Astrocyte of the cerebellum (primary cell): ENCODE measurements at places on chromosomes 2 and 18.

DNA sequence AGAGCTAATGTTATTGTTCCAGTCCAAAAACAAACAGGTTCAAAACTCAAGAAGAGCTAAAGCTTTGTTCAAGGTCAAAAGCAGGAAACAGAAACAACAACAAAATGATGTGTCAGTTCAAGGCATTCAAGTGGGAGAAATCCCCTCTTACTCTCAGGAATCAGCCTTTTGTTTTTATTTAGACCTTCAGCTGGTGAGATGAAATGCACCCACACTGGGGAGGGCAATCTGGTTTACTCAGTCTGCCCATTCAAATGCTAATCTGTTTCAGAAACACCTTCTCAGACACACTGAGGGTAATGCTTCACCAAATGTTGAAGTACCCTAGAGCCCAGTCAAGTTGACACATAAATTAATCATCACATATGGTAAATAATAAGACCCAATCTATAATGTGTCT, 150.6 kb downstream of the TMX3 start:
- DNase-seq: no peak

GRCh38 chr2:51258301-51258700, 226.4 kb upstream of the NRXN1 start:
- no peak for DNase-seq

DNA sequence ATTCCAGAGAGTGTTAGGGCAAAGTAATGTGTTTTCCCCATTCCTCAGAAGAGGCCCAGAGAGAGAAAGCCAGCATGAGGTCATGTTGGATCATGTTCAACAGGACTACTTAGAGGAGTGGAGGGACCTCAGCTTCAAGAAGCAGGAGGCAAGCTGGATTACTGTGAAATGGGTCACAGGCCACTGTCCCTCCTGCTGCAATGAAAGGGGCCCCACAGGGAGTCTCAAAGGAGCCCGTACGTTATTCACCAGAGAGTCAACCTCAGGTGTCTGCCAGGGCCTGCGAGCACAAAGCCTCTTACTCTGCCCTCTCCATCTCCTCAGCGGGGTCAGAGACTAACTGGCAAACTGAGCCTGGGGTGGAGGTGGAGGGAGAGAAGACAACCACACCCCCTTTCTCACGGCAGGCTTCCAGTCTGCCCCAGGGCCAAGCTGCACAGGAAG, 27.2 kb upstream of the ACYP2 start:
- DNase-seq: no peak

DNA sequence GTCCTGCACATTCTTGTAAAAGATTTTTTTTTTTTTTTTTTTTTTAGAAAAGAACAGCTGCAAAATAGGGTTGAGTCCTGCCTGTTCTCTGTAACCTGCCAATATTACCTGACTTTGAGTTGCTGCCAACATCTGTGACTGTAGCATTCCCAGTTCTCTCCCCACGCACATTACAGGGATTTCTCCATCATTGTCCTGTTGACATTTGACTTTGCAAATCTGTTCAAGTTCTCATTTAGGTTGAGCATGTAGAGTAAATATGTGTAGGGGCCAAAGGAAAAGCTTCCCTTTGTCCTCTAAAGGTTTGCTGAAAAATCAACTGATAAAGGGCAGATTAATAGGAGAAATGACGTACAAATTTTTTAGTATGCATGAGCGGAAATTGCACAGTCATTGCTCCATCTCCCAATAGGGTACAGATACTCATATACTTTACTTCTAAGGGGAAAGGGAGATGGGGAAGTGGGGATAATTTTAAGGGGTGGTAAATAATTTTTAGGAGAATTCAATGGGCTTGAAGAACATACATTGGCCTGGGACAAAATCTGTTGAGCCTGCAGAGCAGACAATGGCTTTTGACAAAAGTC, 385.5 kb downstream of the PIK3C3 start:
- no peak for DNase-seq

DNA sequence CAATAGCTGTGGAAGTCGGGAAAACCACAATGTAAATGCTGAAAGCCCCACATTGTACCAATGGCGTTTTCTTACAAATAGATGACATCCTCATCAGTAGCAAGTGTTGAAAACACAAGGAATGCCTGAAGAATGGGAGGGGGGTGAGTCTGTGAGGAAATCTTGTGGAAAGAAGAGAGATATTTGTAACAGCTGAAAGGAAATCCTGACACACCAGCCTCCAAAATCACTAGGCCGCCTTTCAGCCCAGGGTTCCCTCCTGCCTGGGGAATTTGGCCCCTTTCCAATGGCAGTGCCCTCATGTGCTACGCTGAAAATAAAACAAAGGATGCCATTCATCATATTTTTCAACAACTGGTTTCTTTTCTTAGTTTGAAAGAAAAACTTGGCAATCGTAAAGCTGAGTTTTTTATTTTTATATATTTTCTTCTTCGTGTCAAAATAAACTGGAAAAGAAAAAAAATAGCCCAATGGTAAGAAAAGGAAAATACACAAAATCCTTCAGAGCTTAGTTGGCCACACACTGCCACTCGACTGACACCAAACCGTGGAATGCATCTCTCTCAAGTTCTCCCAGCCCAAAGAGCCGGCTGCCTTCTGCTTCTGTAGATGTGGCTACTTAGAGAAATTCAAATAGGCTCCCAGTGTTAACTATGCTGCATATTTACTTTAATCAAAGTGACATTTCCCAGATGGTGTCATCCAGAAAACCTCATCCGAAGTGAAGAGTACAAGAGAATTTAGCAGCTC, 52.0 kb downstream of the FTCDNL1 start:
- DNase-seq: peak; percentile 34

GRCh38 chr2:39368846-39369245, 68.2 kb downstream of the MAP4K3 start:
- DNase-seq: no peak

- DNase-seq: no peak
Observed at GRCh38 chr2:84717302-84717701, 163.6 kb downstream of the TRABD2A start.

DNA sequence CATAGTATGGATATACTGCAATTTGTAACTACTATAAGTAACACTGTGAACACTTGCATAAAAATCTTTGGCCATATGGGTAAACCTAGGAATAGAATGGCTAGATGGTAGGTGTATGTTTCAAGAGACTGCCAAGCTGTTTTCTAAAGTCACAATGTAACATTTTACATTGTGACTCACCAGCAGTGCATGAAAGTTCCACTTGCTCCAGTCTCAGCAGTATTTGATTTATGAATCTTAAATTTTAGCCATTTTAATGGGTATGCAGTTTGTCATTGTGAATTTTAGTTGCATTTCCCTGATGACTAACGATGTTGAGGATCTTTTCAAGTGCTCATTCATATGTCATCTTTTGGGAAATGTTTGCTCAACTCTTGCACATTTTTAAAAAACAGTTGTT, 86.1 kb downstream of the FARSB start:
- no peak for DNase-seq

DNA sequence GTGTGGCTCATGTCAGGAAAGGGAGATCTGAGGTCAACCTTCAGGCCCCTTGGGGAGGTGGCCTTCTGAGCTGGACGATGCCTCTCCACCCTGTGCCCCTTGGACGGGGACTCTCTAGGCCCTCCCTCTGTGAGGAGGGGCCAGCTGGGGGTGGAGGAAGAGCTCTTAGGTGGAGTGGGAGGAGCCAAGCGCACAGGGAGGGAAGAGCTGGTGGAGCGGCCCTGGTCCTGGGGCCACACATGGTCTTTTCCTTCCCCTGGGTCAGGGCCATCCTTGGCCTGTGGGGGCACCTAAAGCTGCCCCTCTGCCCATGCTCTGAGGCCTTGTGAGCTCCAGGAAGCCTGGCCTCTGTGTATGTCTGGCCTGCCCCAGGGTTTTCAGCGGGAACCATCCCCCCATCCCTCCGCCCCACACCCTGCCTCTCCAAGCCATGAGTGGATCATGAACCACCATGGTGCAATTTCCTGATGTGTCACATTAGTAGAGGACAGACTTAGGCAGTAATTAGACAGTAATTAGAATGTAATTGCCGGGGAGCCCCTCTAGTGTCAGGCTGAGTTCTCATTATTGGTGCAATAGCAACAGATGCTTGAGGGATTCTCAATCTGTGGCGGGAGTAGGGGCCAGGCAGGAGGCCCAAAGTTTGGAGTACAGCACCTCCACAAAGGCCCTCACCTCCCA, 63.0 kb downstream of the GLI2 start:
- no peak for DNase-seq

GRCh38 chr2:160459538-160460332, 33.9 kb downstream of the RBMS1 start:
- no peak for DNase-seq

DNA sequence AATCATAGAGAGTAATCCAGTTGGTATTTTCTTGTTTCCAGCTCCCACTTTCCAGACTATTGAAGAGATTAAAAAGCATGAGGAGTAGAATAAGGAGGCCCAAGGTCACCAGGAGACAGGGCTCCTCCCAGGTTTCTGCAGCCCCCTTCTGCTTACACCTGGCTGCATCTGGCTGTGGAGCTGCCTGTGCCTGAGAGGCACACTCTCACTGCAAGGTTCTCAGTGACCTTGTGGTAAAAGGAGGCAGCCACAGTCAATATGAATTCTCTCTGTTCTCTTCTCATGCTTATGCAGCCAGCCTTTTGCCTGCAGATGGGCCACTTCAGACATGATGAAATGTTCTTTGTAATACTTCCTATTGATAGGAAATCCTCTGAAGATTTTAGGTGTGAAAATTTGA, 233.7 kb downstream of the MYO3B start:
- DNase-seq: no peak

- DNase-seq: peak; percentile 20
Observed at GRCh38 chr2:196486146-196486545, 153.4 kb upstream of the CCDC150 start.

- DNase-seq: no peak
Observed at GRCh38 chr2:182426082-182426917, 536 bp downstream of the PDE1A start.

- no peak for DNase-seq
Observed at GRCh38 chr2:5385596-5385995, 306.6 kb upstream of the SOX11 start.

DNA sequence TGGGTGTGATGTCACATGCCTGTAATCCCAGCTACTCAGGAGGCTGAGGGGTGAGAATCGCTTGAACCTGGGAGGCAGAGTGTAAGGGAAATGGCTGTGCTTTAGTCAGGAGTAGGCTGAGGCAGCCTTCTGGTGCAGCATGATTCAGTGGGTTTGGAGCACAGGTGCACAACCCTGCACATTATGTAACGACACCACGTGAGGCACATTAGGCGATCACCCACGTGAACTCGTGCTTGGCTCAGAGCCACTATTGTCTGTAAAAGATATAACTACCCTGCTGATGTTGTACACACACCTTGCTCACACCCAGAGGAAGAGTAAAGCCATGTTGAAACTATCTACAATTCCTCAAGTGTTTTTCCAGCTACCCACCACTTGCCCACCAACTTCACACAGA, 54.8 kb upstream of the ZC3H15 start:
- DNase-seq: no peak

- DNase-seq: no peak
Observed at GRCh38 chr2:96158554-96158940, 13.3 kb upstream of the DUSP2 start.

DNA sequence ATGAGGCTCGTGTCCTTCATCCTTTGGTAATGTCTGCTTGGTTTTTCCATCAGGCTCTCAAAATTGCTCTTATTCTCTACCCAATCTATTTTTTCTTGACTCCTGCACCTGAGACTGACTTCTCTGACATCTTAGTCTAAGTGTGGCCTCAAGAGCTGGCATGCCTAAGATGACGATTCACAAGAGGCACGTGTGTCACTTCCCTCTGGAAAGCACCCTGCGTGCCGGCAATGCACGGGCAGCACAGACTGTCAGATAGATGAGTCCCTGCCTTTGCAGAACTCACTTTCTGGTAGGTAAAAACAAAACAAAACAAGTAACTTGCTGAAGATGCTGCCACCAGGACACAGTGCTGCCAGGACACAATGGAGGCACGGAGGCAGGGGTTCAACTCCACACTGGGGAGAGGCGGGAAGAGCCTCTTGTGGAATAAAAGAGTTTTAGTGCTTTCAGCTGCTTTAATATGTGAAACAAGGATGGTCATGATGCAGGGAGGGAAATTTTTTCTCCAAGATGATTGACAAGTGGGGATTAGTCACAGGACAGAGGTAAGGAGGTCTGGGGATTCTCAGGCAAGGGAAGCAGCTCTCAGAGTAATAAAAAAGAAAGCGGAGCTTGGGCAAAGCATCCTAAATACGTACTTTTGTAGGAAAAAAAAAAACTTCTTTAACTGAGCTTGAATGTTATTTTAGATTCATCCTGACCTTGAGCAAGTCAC, 27.3 kb downstream of the CYB5A start:
- no peak for DNase-seq

DNA sequence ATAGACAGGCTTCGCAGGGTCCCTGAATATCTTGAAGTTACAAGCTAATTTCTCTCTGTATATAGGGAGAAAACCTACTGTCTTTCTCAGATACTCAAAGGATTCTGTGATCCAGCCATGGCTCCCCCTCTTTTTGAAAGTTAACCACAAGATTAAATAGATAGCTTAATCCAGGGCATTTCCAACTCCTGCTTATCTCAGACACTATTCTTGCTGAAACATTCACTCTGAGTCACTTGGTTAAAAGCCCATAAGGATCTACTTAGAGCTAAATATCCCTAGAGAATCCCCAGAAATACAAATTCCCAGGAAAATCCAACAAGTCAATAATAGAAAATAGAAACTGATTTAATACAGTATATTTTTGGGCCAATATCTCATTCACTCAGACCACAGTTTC, 179.1 kb upstream of the LYPD1 start:
- no peak for DNase-seq

- no peak for DNase-seq
Observed at GRCh38 chr2:10234013-10234306, 68.7 kb upstream of the HPCAL1 start.

DNA sequence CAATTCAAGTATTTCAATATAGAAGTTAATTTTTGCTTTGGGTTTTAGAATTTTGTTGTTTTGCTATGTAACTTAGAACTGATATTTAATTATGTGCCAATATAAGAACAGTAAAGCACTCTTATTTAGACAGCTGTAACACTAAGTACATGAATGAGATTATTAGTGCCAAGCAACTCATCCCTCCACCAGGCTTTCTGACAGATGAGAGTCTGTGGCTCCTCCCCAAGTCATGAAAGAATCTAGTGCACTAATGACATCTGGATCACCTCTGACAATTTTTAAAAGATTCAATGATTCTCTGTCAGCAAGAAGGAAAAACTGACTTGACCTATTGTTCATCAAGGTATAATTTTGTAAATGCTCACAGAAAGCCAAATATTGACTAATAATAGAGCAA, 67.8 kb downstream of the TMEFF2 start:
- DNase-seq: no peak

- DNase-seq: no peak
Observed at GRCh38 chr2:189933041-189933440, 129.5 kb downstream of the MSTN start.

DNA sequence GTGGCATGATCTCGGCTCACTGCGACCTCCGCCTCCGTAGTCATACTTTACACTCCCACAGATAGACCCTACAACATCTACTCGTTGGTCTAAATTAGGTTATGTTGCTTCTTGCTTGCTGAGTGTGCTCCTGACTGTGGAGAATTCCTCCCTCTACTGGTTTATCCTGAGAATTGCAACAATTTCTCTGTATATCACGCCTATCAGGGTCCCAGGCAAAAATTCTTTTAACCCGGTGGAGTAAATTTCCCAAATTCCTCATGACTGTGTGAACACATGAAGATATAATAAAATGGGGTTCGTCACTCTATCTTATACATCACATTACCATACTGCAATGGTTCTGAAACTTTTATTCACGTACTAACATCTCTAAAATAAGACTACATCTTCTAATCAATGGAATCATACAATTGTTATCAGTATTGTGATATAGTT, 156.7 kb downstream of the EVA1A start:
- DNase-seq: peak; percentile 48

GRCh38 chr18:4060427-4061281, 394.5 kb downstream of the DLGAP1 start:
- DNase-seq: no peak
